Activated naive CD4-positive, alpha-beta T cell treated with anti-CD3 and anti-CD28 coated beads, Interleukin-2, amount 50 U/mL, for 16 hours (primary cell): ENCODE measurements at places on chromosomes 7 and 10.

DNA sequence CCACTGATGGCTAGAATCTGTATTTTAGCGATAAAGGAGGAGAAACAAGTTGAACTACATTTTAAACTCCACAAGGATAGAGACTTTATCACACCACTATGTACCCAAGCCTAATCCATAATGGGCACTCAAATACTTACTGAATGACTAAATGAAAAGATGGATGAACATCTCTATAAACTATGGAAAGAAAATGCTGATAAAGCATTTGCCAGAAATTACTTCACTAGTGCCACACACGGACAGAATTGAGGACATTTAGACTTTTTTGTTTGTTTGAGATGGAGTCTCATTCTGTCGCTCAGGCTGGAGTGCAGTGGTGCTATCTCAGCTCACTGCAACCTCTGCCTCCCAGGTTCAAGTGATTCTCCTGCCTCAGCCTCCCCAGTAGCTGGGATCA, 1.7 kb upstream of the NSUN6 start:
- no peak for DNase-seq

DNA sequence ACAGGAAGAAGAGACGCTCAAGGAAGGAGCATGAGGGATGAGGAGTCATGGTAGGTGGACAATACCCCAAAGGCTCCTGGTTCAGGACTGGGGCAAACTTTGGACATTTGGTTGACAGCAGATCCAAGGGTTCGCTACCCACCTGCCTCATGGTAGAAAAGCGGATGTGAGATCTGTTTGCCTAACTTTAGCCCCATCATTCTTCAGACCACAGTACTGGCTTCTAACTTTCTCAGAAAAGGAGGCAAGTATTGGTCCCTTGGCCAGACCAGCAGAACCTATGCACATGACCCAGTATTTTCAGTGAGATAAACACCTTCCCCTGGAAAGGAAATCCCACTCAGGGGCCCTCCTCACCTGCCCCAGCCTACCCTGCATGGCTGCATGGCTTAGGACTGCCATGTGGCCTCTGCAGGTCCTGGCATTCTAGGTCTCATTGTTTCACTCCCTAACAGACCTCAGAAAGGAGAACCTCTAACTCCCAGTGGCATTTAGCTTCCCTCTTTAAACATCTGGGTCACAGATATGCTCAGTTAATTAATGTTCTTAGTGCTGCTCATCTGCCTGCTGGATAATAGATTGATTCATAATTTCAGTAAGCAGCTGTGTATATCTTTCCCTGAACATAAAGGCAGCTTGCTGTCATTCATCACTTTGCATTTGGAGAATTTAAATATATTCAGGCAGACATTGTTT, 574.1 kb downstream of the GALNT17 start:
- DNase-seq, result no peak

DNA sequence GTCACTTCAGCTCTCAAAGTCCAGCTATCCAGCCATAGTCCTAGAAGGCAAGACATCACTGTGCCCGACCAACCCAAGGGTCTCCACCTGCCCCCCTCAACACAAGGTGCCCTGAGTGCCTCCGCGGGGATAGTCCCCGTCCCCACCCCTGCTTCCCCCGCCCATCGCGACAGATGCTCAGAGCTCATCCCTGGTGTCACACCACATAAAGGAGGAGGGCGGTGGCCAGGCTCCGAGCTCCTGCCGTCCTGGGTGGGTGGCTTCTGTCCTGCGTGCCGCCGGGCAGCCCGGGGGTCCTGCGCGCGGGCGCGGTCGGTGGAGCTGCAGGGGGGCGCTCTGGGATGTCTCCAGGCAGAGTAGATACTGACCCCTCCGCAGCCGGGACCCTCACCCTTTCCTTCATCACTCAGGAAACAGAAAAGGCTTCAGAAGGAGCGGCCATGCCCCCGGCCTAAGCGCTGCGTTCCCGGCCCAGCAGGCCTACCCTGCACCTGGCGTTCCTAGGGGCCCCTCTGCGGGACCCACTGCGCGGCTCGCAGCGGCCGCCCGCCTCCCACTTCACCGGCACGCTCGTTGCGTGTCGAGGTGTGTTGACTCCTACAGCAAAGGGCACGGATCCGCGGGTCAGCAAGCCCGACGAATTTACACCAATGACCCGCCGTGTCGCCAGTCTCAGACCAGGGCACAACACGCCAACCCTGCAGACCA, 53.4 kb downstream of the ALOX5 start:
- no peak for DNase-seq

DNA sequence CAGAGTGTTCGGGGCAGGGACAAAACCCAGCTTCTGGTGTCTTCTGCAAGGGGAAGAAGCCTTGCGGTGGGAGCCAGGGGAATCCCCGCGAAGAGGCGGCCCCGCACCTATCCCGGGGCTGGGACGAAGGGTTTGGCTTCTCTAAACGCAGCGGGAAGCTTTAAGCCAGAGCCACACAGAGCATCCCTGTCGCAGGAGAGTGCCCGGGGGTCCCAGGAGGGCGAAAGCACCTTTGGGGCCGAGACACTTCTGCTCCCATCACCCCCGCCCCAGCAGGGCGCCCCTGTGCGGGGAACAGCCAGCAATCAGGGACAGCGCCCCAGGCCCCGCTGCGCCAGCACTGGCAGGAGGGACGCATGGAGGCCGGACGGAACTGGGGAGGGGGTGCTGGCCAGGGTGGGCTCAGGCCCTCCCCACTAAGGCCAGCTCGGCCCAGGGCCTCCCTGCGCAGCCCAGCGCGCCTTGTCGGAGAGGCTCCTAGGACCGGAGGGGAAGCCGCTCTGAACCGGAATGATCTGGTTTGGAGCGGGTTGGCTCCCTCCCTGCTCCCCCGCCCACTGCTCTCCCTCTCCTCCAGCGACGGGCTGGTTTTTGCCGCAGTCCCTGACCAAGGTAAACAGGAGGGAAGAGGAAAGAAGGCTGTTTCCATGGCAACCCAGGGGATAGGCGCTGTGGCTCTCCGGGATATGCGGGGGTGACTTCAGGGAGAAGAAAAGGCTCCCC, 63.9 kb downstream of the TMEM209 start:
- DNase-seq, result peak; percentile 62
